Left colon (tissue), 2 donors: ENCODE measurements at places on chromosomes 6 and 20.

DNA sequence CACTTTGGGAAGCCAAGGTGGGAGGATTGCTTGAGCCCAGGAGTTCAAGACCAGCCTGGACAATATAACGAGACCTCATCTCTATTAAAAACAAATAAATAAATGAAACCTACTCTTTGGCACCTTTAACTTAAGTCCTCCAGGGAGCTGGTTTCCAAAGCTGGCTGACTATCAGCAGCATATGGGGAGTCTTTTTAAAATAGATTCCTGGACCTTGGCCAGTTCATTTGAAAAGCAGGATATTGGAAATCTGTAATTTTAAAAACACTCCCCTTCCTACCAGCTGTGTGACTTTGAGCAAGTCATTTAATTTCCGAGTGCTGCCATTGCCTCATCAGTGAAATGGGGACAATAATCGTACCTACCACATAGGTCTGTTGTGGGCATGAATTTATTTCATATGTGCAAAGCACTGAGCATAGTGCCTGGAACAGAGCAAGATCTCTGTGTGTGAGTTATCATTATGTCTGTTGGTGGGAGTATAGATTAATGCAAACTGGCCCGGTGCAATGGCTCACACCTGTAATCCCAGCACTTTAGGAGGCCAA lies 40.9 kb upstream of the PTPN1 start:
- DNase-seq, result no peak

GRCh38 chr6:75211920-75212590 lies 6.2 kb upstream of the COL12A1 start:
- DNase-seq, result no peak

DNA sequence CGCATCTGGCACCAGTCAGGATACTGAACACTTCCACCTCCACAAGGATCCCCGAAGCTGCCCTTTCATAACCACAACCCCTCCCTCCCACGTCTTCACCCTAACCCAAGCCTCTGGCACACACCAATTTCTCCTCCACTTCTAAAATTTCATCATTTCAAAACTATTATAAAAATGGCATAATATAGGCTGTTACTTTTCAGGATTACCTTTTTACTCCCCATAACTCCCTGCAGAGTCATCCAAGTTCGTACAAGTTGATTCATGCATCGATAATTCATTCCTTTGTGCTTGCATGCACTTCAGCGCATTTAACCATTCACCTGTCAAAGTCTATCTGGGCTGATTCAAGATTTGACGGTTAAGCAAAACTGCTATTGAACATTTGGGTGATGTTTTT lies 30.6 kb upstream of the LY86 start:
- no peak for DNase-seq

DNA sequence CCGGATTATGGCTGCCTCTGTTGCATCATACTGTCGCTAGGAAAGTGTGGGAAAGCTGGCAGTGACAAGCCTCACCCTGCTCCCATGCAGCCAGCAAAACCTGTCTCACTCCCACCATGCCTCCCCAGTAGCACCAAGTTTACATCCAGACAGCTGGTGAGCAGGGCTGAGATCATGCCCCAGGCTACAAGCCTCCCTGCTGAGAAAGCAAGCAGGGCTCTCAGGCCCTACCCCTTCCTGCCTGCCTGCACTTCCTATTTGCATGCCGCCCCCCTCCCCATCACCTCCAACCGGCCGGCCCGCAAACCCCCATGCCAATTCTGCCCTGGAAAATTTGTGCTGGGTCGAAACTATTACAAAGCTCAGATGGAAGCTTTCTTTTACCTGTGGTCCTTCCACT lies 408.2 kb upstream of the FKBP1C start:
- no peak for DNase-seq

- DNase-seq, result no peak
These were observed 3.8 kb upstream of the RANBP9 start for GRCh38 chr6:13715444-13715883.

GRCh38 chr20:47334022-47334551 lies 22.4 kb downstream of the ZMYND8 start:
- DNase-seq, result no peak

GRCh38 chr6:155946860-155947259 lies 491.2 kb upstream of the NOX3 start:
- no peak for DNase-seq

- DNase-seq, result no peak
These were observed 263.0 kb downstream of the SMOC2 start for GRCh38 chr6:168703990-168704389.

DNA sequence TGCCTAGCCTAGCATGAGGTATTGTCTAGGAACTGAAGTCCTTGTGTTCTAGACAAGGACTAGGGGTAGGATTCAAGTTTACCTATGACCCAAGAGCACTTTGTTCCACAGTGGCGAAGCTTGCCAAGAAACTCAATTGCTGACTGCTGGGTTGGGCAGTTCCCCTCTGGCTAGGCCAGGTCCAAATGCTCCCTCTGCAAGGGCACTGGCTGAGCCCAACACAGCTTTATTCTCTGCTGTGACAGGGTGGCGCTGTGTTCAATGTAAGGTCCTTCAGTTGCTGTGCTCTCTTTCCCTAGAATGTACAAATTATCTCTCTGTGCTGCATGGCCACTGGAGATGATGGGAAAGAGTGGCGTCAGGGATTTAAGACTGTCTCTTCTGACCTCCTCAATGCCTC lies 950.8 kb downstream of the HACE1 start:
- no peak for DNase-seq

GRCh38 chr6:130922922-130923321 lies 95.7 kb downstream of the SMLR1 start:
- DNase-seq, result no peak

DNA sequence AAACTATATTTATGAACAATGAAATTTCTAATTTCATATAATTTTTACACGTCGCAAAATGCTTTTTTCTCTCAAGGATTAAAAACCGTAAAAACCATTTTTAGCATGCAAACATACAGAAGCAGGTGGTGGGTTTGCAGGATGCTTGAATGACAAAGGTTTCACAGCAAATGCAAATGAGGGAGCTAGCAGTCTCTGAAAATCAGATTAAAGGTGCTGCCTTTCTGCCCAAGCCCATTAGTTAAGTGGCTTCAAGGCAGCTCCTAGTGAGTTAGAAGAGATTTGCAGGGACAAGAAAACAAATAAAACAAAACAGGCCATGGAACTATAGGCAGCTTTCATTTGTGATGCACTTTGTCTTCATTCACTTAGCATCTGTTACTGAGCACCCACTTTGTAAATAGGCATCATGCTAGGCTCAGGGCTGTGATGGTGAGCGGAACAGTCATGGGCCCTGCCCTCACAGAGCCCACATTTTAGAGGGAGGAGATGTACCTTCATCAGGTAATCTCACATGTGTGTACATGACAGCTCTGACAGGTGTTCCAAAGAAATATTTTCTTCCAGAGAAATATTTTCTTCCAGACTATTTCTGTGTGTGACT lies 29.5 kb downstream of the NAPB start:
- no peak for DNase-seq

GRCh38 chr6:164049517-164049988 lies 635.0 kb downstream of the QKI start:
- DNase-seq, result no peak

- DNase-seq, result peak; percentile 58
These were observed 323.3 kb downstream of the BMP2 start for GRCh38 chr20:7090811-7091210.

- DNase-seq, result no peak
These were observed 83.0 kb downstream of the CENPW start for GRCh38 chr6:126422912-126423311.

DNA sequence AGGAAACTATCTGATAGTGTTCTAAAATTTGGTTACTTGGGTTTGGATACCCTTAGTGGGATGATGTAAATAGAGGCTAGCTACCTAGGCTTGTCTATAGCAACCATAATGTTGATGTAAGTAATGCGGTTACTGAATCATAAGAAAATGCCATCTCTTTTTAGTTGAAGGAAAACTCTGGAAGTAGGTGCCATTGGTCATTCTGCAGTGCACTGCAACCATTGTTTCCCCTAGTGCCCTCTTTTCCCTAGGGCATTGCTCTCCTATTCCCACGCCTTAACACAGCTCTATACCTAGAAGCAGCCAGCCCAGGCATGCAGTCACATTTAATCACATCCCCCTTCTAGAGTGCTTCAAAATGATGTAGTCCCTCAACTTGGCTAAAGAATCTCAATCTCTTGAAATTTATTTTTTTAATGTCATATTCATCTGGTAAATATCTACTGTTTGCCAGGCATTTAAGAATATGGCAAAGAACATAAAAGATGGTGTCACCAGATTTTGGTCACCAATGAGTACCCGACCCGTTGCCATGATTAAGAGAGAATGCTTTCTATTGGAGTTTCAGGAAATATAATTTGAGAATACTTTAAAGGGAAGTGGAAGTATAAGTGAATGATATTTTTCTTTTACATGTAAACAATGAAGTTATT lies 10.4 kb downstream of the LOC128125822 start:
- DNase-seq, result no peak

DNA sequence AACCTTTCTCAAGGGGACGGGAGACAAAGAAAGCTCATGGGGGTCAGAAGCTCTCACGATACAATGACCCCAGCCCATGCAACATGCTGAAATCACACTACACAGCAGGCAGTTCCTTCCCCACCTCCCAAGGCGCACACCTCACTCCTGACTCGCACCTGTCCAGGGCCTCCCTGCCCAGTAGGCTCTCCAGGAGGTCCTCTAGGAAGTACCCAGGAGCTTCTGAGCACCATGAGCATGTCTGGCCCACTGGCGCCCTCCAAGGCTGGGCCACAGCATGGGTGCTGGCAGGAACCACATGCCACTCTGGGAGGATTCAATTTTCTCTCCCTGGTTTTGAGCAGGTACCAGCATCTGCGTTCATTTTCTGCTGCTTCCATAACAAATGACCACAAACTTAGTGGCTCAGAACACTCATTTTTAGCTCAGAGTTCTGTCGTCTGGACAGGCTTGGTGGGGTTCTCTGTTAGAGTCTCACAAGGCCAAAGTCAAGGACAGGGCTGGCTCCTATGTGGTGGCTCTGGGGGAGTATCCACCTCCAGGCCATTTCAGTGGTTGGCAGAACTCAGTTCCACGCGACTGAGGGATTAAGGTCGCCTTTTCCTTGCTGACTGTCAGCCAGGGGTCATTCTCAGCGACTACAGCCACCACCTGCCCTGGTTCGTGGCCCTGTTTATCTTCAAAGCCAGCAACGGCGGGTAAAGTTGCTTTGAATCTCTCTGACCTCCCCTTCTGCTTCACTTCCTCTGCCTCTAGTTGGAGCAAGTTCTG lies 32.7 kb downstream of the ACSS1 start:
- no peak for DNase-seq

GRCh38 chr20:57943950-57944349 lies 234.1 kb upstream of the PMEPA1 start:
- no peak for DNase-seq

- DNase-seq, result no peak
These were observed 16.7 kb downstream of the FARS2 start for GRCh38 chr6:5278047-5278446.

DNA sequence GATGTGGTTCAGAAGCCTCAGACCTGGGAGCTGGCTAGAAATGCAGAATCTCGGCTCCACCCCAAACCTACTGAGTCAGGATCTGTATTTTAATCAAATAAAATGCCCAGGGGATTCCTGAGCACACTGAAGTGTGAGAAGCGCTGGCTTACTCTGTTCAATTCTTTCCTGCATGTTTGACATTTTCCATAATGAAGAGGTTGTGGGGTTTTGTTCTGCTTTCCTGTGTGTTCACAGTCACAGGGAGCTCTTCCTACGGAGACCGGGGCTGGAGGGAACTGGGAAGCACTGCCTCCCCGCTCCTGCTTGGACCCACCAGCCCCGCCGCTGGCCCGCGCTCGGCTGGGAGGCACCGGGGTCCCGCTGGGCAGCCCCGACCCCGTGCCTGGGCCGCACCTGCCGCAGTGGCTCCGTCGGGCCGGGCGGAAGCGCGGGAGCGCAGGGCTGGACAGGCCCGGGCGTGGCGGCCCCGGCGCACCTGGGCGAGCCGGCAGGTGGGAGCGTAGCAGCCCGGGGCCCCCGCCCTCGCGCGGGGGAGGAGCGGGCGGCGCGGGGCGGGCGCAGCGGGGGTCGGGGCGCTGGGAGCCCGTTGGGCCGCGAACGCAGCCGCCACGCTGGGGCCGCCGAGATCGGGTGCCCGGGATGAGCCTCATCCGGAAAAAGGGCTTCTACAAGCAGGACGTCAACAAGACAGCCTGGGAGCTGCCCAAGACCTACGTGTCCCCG lies at the start of gene MAPK13:
Gene MAPK13 (plus strand): TSS at position 573 of the 726 bp plus-strand sequence. CDS start 70 bp downstream, at position 643.
- peak; percentile 52 for DNase-seq

- DNase-seq, result no peak
These were observed 11.9 kb downstream of the ERMARD start for GRCh38 chr6:169763308-169763707.

GRCh38 chr6:18186540-18187250 lies 31.5 kb downstream of the KDM1B start:
- DNase-seq, result no peak

DNA sequence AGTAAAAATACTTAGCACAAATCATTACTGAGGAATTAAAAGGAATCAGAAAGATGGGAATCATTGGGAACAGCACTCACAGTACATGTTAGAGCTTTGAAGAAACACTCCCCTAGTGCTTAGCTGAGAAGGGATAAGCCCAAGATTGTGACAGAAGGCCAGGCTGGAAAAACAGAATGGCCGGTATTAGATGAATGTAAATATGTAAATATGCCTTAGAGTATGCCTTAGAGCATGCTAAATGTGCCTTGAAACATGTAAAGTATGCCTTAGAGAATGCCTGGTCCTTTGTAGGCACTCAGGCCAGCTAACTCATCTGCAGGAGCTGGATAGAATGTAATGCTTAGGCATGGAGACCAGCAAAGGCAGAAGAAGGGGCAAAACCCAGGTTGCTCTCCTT lies 10.6 kb upstream of the TENT5A start:
- DNase-seq, result no peak

DNA sequence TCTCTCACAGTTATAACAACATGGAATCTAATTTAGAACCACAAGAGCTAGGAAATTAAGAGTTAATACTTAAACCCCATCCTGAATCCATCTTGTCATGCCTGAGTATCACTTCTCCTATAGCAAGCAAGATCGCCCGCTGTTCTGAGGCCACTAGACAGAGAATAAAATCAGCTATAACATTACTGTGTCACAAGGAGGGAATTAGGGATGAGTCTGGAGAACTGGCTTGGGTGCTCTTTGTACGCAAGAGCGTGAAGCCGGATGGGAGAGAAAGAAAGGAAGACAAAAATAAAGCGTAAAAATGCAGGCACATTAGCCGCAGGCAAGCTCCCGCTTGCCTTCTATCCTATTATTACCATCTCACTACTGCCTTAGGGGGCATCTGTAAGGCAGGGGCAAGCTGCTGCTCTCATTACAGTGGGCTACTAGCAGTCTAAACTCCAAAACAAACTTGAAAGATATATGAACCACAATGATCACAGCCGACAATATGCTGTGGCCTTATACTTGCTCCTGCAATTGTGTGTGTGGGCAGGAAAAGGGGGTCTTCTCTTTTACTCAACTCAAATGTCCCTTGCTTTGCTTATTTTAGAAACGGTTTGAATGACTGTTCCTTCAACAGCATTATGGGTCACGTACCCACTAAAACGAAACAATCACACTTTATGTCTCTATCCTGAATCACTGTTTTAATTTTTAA lies 81.9 kb downstream of the GJA10 start:
- no peak for DNase-seq

GRCh38 chr20:6008254-6008653 lies 45.6 kb downstream of the LRRN4 start:
- DNase-seq, result peak; percentile 38

GRCh38 chr6:72930556-72931132 lies 294.7 kb downstream of the KHDC1L start:
- DNase-seq, result no peak
